ENCODE measurements at places on chromosomes 2 and 18.
A peak's percentile ranks its signal among the peaks of the same experiment; 100 is the strongest.

GRCh38 chr2:99256677-99257076, 1.2 kb upstream of the LYG2 start:
- DNase-seq: no peak

DNA sequence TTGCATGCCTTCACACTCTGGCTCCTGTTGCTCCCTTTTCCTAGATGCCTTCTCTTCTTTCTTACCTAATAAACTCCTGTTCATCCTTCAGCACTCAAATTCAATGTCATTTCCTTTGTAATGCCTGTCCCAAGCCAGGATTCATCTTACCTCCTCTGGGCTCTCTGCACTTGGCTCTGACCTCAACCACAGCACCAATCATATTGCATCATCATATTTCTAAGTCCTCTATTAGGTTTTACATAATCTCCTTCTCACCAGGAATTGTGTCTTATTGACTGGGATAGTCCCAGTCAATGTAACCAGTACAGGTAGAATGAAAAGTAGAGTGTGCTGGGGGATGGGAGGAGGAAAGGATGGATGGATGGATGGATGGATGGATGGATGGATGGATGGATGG, 187.1 kb downstream of the NRP2 start:
- no peak for DNase-seq

DNA sequence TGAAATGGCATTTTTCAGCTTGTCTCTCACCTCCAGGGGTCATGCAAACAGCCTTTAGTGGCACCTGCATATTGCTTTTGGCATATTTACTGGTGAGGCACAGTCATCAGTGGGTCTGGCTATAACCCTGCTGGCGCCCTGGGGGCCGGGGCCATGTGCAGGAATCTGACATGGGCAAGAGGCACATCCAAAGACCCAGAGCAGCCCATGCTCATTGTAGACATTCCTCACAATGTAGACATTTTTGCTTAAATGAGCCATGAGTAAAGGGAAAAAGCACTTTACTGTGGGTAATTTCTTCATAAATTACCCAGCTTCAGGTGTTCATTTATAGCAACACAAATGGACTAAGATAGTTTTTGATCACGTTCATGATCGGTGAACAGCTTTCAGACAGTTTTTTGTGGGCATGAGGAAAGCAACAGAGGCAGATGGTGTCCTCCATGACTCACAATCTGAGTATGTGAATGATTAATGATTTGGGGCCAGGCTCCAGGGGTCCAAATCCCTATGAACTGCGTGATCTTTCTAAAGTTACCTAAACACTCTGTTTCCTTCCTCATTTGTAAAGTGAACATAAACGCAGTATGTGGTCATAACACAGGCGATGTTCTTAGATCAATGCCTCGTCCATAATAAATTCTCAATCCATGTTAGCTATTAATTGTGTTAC, 85.8 kb downstream of the LIPG start:
- no peak for DNase-seq

- DNase-seq: no peak
Observed at GRCh38 chr2:7363906-7364305, 446.7 kb downstream of the RNF144A start.

- no peak for DNase-seq
Observed at GRCh38 chr2:229695961-229696360, 18.4 kb downstream of the DNER start.

GRCh38 chr2:46852598-46852997, 63.0 kb downstream of the MCFD2 start:
- DNase-seq: no peak

GRCh38 chr2:121049131-121049530, 235.9 kb downstream of the TFCP2L1 start:
- DNase-seq: no peak

- DNase-seq: no peak
Observed at GRCh38 chr2:234594715-234595114, 97.8 kb upstream of the ARL4C start.

DNA sequence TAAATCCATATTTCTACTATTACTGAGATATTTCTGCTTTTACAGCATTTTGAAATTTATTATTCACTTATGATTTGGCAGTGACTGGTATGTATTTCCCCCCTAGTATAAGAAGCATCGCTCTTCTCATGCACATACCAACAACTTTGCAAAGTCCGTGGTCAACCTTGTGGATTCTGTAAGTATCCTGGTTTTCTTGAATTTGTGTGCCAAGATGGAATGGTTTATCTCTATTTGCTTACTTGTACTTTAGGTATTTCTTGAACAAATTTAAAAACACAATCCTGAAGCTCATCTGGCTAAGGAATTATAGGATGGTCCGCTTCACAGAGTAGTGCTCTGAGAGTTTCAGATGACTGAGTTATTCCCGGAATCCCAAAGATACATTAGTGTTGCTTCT, 85.0 kb upstream of the FAM237A start:
- no peak for DNase-seq

DNA sequence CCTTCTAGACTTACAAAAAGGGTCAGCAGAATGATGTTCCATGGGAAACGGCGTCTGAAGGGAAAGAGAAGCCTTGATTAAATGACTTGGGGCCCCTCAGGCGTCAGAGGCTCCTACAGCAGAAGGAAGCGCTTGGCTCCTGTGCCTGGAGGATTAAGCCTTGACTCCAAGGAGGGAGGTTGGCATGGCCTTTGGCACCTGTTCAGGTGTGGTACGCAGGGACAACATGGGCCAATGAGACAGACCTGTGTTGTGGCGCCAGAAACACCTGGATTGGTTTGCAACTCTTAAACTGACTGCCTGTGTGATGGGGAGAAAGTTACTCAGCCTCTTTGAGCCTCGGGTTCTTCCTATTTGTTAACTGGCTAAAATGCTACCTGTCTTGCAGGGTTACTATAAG, 7.6 kb downstream of the PNKD start:
- DNase-seq: no peak

- no peak for DNase-seq
Observed at GRCh38 chr2:102140377-102140776, 2.2 kb upstream of the IL1R1 start.

DNA sequence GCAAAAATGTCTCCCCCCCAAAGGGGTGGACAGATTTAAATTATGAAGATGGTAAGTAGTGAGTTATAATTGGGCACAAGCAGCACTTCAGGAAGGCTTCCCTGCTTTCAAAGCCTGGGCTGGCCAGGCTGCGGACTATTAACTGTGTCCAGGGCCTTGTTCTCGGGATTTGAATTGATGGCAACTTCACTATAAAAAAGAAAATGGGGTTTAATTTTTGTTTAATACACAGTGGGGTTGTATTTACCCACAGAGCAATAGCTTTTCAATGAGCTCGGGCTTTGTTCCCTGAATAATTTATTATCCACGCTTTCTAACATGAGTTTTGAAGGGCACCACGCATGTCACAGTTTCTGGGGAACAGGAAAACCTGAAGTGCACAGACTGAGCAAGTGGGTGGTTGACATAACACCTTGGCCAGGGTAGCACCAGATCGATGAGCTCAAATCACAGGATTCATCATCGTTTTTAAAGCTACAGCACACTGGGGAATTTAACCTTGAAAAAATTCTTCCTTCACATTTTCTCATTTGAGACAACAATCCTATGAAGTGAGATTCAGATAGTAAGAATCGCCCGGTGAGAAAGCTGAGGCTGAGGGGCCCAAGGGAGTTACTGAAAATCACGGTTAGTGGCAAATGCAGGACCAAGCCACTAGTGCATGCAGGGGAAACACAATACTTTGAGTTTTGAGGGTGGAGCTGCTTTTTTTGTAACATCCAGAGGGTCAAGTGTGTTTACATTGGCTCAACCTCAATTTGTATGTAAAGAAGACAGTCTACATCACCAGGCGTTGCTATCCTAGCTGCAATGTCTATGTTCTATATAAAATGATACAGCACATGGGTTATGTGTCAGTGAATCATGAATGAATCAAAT, 28.9 kb upstream of the LMAN1 start:
- no peak for DNase-seq

DNA sequence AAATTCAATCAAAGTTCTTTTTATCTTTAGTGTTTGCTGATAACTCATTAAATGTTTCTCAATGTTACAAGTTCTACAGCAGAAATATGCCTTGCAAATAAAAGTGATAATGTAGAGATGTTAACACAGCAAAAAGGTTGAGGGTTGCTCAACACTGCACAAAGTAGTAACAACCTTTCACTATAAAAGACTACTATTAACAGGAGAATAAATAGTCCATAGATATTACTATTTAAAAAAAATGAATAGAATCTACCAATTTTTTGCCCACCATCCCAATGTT, 378.1 kb downstream of the RBM43 start:
- DNase-seq: no peak

- no peak for DNase-seq
Observed at GRCh38 chr18:80035997-80036396, 1.8 kb downstream of the RBFA start.

- peak; percentile 66 for DNase-seq
Observed at GRCh38 chr2:101696272-101697123, 1.0 kb upstream of the MAP4K4 start.

- DNase-seq: no peak
Observed at GRCh38 chr2:84963692-84964405, 7.1 kb upstream of the KCMF1 start.

- DNase-seq: no peak
Observed at GRCh38 chr2:173204316-173204715, 128.7 kb downstream of the MAP3K20 start.

GRCh38 chr2:63544017-63544627, 44.2 kb downstream of the WDPCP start:
- DNase-seq: no peak

- DNase-seq: no peak
Observed at GRCh38 chr2:107197594-107198294, 311.8 kb upstream of the ST6GAL2 start.

DNA sequence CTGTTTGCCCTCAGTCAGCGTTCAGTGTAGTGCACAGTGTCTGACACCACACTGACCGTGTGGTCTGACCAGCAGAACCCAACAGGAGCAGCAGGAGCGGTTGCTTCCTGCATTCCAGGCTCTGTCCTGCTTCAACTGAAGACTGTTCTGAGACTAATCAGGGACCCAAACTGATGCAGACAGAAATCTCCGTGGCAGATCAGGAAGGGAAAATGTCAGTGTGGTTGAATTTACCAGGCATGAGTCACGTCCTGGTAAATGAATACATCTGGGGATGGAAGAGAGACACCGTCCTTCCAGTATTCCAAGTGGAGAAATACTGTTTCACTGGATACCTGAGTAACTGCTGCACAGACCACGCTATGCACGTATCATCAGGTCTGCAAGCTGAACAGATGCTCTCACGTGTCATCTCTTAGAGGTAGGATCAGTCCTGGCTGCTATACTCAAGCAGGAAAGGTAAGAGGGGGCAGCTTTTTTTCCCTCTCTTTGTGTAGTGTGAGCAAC, 223.6 kb upstream of the EPAS1 start:
- no peak for DNase-seq

DNA sequence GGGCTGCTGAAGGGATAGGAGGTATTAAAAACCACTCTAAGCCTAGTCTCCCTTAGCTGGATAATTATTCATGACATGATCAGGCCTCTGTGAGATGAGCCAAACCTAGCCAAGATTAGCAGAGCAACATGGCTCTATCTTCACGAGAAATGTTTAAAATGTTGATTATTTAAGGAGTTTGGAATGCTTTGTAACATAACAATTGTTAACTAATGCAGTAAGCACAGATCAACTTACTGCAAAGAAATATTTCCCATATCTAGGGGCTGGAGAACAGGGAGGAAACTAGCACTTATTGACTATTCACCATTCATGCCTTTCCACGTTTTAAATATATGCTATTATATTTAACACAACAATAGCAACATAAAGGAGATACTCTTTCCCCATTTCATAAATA, 833.7 kb upstream of the CHAC2 start:
- DNase-seq: no peak

- peak; percentile 16 for DNase-seq
Observed at GRCh38 chr2:239715606-239716005, 309.5 kb downstream of the NDUFA10 start.

- DNase-seq: no peak
Observed at GRCh38 chr18:47413327-47413726, 161.9 kb upstream of the SKOR2 start.

DNA sequence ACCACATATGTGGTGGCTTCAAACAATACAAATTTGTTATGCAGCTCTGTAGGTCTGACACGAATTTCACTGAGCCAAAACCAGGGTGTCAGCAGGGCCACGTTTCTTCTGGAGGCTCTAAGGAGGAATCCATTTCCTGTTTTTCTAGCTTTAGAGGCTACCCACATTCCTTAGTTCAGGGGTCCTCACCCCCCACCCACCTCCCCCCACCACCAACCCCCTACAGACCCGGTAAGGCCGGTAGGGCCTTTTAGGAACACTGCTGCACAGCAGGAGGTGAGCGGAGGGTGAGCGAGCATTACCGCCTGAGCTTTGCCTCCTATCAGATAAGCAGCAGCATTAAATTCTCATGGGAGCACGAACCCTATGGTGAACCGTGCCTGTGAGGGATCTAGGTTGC, 10.6 kb upstream of the SLC39A10 start:
- no peak for DNase-seq

GRCh38 chr2:226971084-226971483, 135.2 kb downstream of the RHBDD1 start:
- no peak for DNase-seq

DNA sequence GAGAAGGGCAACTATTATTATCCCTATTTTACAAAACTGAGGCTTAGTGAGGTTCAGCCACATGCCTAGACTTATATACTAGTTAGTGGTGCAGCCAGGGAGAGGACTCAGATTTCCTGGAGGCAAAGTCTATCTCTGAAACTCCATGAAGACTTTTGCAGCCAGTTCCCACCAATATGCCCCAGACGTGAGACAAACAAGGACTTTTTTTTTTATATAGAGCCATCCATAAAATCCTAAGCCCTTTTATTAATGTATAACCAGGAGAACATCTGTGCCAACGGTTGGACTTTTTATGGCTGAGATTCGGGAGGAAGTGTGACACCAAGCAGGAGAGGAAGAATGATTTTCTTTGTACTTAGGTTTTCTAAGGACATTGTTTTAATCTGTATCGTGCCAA, 29.9 kb downstream of the LIPG start:
- no peak for DNase-seq

DNA sequence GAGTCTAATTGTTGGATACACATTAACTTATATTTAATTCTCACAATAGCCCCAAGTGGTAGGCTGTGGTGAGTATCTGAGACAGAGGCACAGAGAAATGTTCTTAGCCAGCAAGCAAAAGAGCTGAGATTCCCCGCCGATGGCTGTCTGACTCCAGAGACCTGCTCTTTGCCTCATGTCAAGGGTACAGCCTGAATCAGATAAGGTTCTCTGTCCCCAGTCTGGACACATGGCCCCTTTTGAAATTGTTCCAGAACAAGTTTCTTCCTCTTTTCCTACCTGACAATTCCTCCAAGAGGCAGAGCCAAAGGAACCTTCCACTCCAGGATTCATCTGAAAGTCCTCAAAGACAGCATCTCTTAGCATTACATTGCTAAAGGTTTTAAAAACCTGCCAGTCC, 512.9 kb upstream of the TNP1 start:
- no peak for DNase-seq

GRCh38 chr18:27045342-27045741, 139.8 kb downstream of the CHST9 start:
- no peak for DNase-seq

DNA sequence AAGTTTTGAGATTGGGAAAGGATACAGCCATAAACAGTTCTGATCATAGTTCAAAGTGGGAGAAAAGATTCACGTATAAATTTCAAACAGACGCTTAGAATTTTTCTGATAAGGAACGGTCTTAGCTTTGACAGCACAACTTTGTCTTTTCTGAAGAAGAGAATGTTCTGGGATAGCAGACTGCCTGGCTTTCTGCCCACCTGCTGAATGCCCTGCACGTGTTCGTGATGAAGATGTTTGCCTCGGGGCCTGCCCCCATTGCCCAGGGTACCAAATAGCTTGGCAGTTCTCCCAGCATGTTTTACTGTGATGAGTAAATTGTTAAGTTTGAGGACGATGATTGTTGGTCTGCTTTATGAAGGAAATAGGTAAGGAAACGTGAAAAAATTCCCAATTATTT, 4.6 kb downstream of the MRPL33 start:
- DNase-seq: peak; percentile 46

Measured in ovary (tissue), 10 donors.